Activated CD4-positive, alpha-beta T cell treated with anti-CD3 and anti-CD28 coated beads for 36 hours (primary cell): ENCODE measurements at places on chromosomes 11 and 22.

GRCh38 chr11:10659339-10660216 is 34.0 kb downstream of the IRAG1 start:
- peak; percentile 15 for DNase-seq

DNA sequence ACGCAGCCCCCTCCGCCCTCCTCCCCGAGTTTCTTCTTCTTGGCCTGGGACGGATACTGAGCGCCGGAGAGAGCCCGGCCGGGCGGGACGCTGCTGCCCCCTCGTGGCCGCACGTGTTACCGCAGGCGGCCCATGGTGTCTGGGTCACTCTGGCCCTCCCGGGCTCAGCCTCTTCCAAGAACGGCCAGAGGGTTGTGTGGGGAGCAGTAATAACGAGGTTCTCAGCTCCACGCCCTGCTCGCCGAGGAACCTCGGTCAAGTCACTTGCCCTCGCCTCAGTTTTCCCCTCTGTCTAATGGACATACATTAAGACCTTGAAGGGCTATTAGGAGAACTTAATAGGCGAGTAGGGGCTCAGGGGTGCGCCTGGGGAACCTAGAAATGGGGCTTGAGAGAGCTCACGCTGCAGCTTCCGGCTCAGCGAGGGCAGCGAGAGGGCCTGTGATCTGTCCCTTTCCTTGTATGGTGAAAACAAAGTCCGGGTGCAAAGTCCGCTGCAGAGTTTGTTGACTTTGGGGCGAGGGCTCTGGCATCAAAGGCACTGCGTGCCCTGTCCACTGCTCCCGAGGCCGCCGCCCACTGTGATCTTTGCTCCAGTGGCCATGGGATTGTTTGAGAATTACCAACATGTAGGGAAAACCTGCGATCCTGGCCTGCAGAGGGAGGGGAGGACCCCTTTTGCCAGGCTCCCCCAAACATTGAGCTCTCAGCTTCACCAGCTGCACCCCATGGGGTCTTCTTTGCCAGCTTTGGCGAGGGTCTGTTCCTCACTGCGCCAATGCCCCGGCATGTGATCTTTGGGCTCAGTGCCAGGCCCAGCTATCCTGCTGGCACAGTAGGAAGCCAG is 14.4 kb upstream of the LRP5 start:
- DNase-seq, result peak; percentile 83

DNA sequence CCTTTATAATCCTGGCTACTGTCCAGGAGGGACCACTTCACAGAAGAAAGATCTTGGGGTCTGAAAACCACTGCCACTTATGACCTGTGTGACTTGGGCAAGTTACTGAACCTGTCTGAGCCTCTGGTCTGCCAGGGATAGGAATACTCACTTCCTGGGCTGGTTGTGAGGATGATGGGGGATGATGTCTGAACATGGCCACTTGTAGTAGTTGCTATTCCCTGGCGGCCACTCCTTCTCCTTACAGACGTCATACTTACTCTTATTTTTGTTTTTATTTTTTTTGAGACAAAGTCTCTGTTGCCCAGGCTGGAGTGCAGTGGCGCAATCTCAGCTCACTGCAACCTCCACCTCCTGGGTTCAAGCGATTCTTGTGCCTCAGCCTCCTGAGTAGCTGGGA is 26.1 kb downstream of the CD82 start:
- DNase-seq, result no peak

DNA sequence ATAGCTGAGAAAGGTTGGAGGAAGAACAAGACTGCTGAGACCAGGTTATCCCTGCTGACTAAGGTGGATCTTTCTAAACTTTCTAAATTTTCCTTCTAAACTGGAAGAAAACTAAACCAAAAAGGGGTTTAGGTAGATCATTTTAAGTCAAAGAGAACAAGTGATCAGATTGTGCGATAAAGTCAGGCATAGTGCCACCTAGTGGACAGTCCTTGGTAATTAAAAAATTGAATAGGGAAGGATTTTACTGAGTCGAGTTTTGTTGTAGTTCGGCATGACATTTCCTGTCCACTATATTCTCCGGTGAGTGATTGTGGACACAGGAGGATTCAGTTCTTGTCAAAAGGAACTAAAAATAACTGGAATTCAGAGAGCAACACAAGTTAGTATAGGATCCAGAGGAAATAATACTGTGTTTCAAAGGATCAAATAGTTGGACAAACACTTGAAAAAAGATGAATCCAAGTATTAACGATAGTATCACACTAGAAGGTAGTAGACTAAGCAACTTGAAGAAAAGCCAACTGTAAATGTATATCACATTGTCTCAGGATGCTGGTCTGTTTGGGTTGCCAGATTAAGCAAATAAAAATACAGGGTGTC is 1236.4 kb downstream of the FAM181B start:
- peak; percentile 24 for DNase-seq

DNA sequence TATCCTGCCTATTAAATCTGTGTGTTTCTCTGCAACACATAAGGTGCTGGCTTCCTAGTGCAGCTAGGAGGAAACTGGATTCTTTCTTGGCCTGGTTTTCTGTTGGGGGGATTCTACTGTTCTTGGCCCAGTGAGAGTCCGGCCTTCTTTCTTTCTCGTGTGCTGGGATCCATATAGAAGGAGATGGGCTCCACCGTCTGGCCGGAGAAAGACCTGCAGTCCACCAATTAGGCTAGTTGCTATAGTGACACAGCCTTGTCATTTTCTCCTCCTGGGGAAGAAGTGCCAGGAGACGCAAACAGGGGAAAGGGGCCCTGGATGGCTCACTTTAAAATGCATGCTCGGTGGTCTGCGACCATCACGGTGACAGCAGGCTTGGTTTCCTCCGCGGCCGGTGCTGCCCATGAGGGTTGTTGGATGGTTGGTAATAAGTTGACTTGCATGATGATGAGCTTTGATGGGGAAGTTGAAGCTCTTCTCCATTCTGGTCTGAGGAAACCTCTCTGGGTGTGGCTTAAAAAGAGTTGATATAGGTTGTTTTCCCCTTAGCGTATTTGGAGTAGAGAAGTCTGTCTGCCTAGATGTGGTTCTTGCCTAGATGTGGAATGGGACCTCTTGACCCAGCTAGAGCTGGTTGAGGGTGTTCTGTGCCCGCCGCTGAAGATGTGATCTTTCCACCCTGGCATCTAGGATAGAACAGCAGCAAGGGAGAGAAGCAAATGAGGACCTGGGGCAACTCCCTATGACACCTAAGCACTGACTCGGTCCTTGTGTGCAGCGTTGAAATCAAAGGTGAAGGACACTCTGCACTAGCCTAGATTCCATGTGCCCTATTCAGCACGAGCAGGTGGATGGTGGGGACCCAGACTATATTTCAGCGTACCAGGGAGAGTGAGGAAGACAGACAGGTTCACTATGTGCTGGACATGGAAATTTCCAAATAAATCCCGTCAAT is 1335.0 kb downstream of the BRD1 start:
- peak; percentile 63 for DNase-seq

- DNase-seq, result no peak
Observed at GRCh38 chr11:73995247-73995646, 12.6 kb upstream of the UCP2 start.

GRCh38 chr22:38789606-38790005 is 4.3 kb downstream of the DNAL4 start:
- DNase-seq, result no peak
